A549 treated with DMSO at 1 μM for 4 hours (cell line): ENCODE measurements at places on chromosomes 13 and 19. TPM values are rescaled to one million over a fixed set of nuclear protein-coding genes. Genes with fewer than 3 reads are reported as not detected.

Gene TJP3
- total RNA-seq: 0.38 to 0.73 TPM (median 0.53 TPM) in 5 replicates

Gene OR7C1
- total RNA-seq: not detected in 5 replicates

Gene PROSER3
- 27.5 to 38.7 TPM (median 32.5 TPM) in 5 replicates for total RNA-seq

Gene PSG11
- not detected in 5 replicates for total RNA-seq

Gene CLEC11A
- 6.4 to 10.5 TPM (median 9.0 TPM) in 5 replicates for total RNA-seq

Gene TNFRSF19
- 2.4 to 3.5 TPM (median 3.4 TPM) in 5 replicates for total RNA-seq

Gene KLK3
- total RNA-seq: not detected in 5 replicates

Gene IRGC
- not detected in 5 replicates for total RNA-seq

Gene CCDC8
- not detected in 5 replicates for total RNA-seq

Gene IZUMO4
- 0.37 to 0.75 TPM (median 0.47 TPM) in 5 replicates for total RNA-seq

Gene OR7D2
- total RNA-seq: not detected in 5 replicates

Gene MEF2B
- total RNA-seq: 0.35 to 0.74 TPM (median 0.69 TPM) in 5 replicates

Gene IL11
- 80.6 to 115 TPM (median 100 TPM) in 5 replicates for total RNA-seq
